ENCODE measurements at places on chromosomes 4 and X.

- no peak for DNase-seq
Observed at GRCh38 chrX:40843643-40844042, 108.3 kb upstream of the MED14 start.

- peak; percentile 32 for DNase-seq
Observed at GRCh38 chr4:32417113-32417704, 1697.0 kb downstream of the PCDH7 start.

GRCh38 chrX:2679534-2680485 lies 11.3 kb upstream of the CD99 start:
- DNase-seq = no peak

DNA sequence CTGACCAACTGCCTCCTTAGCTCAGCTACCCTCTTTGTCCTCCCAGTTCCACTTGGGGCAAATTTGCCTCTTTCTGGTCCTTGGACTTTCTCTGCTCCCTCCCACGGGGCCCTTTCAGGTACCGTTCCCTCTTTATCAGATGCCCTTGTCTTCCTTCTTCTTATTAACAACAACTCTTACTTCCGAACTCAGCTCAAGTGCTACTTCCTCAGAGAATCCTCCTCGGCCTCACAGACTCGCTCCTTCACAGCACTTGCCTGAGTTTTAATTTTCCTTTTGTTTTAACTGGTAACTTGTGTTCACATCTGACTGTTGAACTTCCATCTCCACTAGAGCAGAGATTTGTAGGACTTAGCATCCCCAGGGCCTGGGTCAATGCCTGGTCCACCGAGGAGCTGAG lies 85.7 kb downstream of the CLNK start:
- DNase-seq = no peak

GRCh38 chrX:22445880-22446279 lies 173.2 kb downstream of the CBLL2 start:
- DNase-seq = no peak

- peak; percentile 19 for DNase-seq
Observed at GRCh38 chrX:28550331-28550872, 36.8 kb upstream of the IL1RAPL1 start.

DNA sequence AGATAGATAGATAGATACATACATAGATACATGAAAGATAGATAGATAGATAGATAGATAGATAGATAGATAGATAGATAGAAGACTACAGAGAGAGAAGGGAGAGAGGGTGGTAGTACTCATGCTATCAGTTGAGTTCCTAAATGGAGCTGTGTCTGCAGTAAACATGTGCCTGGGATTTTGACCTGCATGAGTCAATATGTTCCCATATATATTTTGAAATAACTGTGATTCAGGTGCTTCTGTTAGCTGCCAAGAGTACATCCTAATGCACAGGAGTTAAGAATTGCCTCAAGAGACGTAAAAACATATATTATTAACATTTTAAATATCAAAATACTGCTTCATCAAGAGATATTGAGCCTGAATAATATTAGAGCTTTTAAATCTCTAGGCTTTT lies 379.4 kb downstream of the GRXCR1 start:
- no peak for DNase-seq

DNA sequence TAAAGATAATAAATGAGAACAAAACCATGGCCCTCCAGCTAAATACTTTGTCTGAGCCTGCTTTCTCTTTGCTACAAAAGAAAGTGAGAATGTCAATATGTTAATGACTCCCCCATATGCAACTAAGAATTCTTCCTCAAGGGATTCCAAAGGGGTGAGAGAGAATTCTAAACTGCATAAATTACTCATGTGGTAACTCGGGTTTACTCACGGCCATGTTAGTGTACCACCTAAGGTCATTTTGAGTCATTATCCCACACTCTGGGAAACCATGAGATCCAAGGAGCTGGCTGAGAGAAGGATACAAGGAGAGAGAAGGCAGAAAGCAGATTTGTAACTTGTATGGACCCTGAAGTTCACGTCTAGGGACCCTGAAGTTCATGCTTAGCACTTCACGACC lies 190.3 kb downstream of the DHX15 start:
- peak; percentile 65 for DNase-seq

DNA sequence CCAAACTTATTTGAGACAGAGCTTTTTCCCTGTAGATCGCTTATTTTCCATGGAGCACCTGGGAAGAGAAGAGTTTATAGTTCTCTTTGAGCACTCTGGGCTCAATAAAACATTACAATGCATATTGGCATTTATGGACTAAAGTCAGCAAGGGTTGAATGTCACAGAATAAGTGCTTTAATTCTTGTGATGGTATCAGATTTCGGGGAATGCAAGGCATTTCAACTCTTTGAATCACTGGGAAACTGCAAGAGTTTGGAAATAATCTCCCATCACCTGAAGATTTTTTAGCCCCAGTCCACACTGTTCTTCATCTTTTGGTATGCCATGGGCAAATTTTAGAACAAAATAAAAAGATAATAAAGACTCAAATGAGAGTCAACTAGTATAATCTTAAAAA lies 111.5 kb upstream of the WDFY3 start:
- peak; percentile 25 for DNase-seq

DNA sequence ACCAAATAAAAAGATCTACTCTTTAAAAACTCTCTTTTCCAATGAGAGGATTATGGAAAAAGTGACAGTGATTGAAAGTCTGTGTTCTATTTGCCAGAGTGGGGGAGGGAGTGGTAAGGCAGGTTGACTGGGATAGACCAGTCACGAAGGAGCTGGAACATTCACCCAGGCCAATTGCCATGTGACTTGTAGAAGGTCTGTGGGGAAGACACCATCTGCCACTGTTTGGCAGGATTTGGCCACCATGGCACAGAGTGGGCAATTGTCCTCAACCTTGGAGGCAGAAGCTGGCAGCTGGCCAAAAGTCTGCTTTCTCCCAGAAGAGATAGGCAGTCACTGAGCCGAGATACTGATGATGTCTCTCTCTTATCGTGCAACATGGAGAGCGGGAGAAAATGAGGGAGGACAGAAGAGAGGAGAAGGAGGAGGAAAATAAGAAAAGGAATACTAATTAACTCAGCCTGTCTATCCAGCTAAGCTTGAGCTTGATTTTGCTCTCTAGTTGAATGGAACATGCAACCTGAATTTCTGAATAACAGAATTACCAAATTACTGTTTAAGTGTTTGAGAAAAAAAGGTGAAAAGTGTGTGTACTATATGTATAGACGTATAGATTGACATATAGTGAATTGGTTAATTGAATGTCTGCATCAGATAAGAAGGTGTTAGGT lies 267.1 kb downstream of the ARHGAP24 start:
- no peak for DNase-seq

GRCh38 chr4:138317175-138317748 lies 75.1 kb upstream of the SLC7A11 start:
- DNase-seq = no peak

- peak; percentile 81 for DNase-seq
Observed at GRCh38 chrX:86002076-86002896, 45.1 kb downstream of the CHM start.

- DNase-seq = no peak
Observed at GRCh38 chrX:148658115-148658730, 157.8 kb downstream of the AFF2 start.

DNA sequence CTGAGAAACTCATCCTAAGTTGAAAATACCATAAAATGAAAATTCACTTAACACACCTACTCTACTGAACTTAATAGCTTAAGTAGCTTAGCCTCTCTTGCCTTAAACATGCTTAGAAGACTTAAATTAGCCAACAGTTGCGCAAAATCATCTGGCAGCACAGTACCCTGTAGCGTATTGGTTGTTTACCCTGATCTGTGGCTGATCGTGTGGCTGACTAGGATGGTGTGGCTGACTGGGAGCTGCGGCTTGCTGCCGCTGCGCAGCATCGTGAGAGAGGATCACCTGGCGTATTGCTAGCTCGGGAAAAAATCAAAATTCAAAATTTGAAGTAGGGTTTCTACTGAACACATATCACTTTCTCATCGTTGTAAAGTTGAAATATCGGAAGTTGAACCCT lies 6.3 kb downstream of the RUFY3 start:
- no peak for DNase-seq

DNA sequence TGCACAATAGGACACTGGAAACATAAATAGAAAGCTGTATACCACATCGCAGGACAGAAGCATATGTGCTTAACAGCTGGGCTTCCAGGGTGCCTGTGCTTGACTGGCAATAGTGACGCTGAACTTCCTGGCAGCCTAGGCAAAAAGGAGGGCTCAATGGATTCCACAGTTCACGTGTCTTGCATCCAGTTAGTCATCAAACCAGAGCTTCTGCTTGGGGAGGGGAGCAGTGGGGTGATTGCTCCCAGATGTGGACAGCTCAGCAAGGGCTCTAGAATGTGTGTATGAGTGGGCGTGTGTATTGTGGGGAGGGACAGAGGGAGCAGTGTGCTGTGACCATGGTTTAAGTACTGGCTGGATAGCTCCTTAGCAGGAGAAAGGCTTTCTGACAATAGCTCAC lies 2.3 kb downstream of the PRRG3 start:
- DNase-seq = no peak

All from GM23338 (cell line).